ENCODE measurements at places on chromosomes 5 and 9.

DNA sequence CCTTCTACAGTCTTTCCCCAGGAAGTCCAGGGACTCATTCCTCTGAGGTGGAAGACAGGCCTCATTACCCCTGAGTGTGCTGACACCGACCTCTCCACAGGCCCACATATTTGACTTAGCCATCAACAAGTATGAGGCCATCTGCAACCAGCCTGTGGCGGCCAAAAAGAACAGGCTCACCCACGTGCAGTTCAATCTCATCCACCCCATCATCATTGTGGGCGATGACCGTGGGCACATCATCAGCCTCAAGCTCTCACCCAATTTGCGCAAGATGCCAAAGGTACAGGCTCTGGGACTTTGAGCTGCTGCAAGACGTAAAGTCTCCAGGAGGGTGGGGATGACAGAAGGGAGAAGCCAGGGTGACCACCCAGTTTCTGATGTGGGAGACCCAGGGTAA is 5.6 kb downstream of the ENHO start:
- no peak for DNase-seq

DNA sequence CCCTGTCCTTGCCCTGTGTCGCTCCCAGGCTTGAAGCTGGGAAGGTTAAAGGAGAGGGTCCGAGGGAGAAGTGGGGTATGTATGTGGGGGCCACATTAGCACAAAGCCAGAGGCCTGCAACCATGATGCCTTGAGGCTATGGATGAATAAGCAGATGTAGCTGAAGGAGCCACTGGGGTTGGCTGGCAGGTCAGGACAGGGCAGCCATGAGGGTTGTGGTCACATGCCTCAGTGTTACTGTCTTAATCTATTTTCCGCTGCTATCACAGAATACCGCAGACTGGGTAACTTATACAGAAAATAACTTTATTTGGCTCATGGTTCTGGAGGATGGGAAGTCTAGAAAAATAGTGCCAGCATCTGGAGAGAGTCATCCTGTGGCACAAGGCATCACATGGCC is 9.2 kb upstream of the GRHPR start:
- no peak for DNase-seq

- no peak for DNase-seq
Measured at GRCh38 chr9:28930766-28931165, 1357.5 kb upstream of the C9orf72 start.

GRCh38 chr5:179912386-179912785 is 4.7 kb upstream of the TBC1D9B start:
- DNase-seq = no peak

- DNase-seq = no peak
Measured at GRCh38 chr5:132463811-132464155, 26.8 kb downstream of the IRF1 start.

DNA sequence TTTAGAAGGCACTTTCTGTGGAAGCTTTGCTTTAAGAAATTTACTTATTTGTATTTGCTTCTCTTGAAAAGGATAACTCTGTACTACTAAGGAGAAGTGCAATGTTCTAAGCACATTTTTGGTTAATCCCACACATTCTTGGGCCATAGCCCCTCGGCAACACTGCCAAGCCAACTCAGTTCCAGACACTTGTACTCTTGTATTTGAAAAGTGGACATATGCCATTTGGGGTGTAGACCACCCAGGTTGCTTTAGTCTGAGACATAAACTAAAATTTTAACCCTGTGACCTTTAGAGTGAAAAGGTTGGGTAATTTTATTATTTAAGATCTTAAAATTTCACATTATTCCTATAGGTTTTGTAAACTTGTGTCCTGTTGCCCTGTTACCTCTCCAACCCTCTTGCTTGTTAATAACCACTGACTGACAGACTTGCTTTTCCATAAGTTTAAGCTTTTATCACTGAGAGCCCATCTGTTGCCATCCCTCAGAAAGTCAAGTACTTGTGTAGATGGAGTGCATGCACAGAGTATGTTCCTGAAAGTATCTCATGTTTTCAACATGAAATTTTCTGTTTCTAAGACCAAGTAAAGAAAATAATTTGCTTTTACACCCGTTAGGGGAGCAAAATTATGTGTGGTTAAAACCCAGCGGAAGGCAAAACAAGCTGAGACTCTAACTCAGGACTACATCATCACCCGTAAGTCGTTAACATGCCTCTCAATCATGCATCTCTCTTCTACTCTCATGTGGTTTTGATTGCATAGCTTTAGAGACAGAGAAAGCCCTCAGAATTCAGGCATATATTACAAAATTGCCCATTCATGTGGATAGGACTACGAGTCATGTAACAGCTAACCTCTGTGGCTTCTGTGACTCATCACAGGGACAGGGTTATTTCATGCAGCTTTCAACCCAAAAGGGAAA is 117.3 kb downstream of the GDNF start:
- DNase-seq = no peak

GRCh38 chr9:33645706-33646105 is 121.7 kb downstream of the ANKRD18B start:
- no peak for DNase-seq

DNA sequence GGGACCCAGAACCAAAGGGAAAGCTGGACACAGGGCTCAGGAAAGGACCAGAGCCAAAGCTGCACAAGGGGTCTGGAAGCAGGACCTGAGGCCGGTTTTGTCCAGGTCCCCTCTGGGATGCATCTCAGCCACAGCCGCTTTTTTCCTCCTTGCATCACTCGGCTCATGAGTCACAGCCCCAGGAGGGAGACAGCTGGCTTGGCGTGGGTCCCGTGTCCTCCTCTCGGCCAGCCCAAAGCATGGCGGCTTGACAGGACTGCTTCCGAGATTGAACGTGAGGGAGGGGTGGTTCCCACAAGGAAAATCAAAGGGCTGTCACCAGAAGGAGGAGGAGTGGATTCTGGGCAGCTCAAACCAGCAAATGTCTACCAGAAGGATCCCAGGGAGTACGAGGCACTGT is 56.7 kb upstream of the CPLX2 start:
- DNase-seq = no peak

- no peak for DNase-seq
Measured at GRCh38 chr9:86452201-86452828, 98.1 kb upstream of the TUT7 start.

- DNase-seq = no peak
Measured at GRCh38 chr9:109653470-109653869, 126.5 kb upstream of the PALM2AKAP2 start.

All from NCI-H510A (cell line).